ENCODE measurements at places on chromosomes 1 and 21. TPM values are rescaled to one million over a fixed set of nuclear protein-coding genes. Genes with fewer than 3 reads are reported as not detected.

The HSPB7 gene
- total RNA-seq = 6.3 TPM

The FCRL1 gene
- not detected for total RNA-seq

The KLHL17 gene
- total RNA-seq = 44.7 TPM

The GBP6 gene
- 0.13 TPM for total RNA-seq

The VHLL gene
- not detected for total RNA-seq

The TDRD5 gene
- total RNA-seq = not detected

The C1QTNF12 gene
- total RNA-seq = 10.2 TPM

The CFHR3 gene
- 0.93 TPM for total RNA-seq

The LRIF1 gene
- 7.9 TPM for total RNA-seq

The TEKT2 gene
- 2.6 TPM for total RNA-seq

The ZNF695 gene
- total RNA-seq = 5.9 TPM

The ORC1 gene
- total RNA-seq = 4.4 TPM

The LORICRIN gene
- total RNA-seq = not detected

The TRIM45 gene
- total RNA-seq = 40.0 TPM

The OR10J1 gene
- not detected for total RNA-seq

The TNFRSF1B gene
- total RNA-seq = 2.9 TPM

The GATAD2B gene
- 83.3 TPM for total RNA-seq

The GBP3 gene
- 6.4 TPM for total RNA-seq

The NHLH1 gene
- total RNA-seq = 0.32 TPM

The IFI44L gene
- total RNA-seq = 105 TPM

The EPHB2 gene
- 133 TPM for total RNA-seq

The AADACL3 gene
- total RNA-seq = not detected

The LCE1B gene
- not detected for total RNA-seq

The SLFNL1 gene
- total RNA-seq = 1.2 TPM

The CD1C gene
- total RNA-seq = not detected

The GUCA2B gene
- not detected for total RNA-seq

The CFH gene
- 8.7 TPM for total RNA-seq
